Renal cortex interstitium (tissue), 15 donors: ENCODE measurements at places on chromosomes 2 and 18.
A peak's percentile ranks its signal among the peaks of the same experiment; 100 is the strongest.

DNA sequence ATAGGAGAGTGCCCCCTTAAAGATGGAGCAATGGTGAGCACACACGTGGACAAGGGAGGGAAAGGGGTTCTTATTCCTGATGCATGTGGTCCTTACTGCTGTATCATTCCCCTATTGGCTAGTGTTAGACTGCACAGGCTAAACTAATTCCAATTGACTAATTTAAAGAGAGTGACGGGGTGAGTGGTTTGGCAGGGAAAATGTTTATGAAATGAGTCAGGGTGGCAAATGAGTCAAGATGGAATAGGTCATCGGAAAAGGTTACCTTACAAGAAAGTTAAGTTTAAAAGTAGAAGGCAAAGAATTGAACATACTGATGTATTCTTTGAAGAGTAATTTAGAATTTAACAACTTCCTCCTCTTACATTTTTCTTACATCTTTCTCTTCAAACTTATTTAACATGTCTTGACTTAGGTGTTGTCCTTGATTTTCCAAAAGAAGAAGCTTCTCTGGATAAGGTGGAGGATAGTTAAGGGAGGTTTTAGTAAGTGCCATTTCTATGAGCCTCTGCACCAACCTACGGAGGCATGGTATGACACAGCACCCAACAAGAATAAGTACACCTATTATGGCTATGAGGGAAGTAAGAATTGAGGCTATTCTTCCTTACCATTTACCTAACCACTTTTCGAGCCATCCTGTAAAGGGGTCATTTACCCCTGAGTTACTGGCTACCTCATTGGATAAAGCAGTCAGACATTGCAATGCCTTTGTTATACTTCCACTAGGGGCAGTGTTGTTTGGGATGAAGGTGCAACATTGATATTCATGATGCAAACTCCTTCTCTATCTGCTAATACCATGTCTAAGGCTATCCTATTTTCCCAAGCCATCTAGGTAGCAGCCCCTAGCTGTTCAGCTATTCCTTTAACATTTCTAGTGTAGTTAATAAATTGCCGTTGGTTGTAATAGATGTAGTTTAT, 1345.8 kb upstream of the LRRTM1 start:
- DNase-seq, result no peak

GRCh38 chr18:24388957-24389356, 8.7 kb downstream of the OSBPL1A start:
- no peak for DNase-seq

DNA sequence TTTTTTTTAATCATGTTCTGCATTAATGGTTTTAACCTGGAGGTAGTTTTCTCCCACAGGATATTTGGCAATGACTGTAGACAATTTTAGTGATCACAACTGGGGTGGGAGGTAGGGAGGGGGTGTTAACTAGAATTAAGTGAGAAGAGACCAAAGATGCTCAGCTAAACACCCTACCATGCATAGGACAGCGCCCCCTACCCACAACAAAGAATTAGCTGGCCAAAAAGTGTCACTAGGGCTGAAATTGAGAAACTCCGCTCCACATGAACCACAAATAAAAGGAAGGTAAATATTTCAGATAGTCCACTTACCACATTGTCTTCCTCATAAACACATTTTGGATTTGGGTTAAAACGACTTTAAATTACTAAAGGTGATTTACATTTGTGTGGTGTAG, 942.6 kb downstream of the SUCLG1 start:
- DNase-seq, result no peak

- no peak for DNase-seq
Observed at GRCh38 chr2:59025157-59025757, 784.1 kb upstream of the FANCL start.

- no peak for DNase-seq
Observed at GRCh38 chr18:8860845-8861642, 155.7 kb downstream of the MTCL1 start.

- DNase-seq, result no peak
Observed at GRCh38 chr2:129847043-129847442, 132.4 kb upstream of the RAB6C start.

DNA sequence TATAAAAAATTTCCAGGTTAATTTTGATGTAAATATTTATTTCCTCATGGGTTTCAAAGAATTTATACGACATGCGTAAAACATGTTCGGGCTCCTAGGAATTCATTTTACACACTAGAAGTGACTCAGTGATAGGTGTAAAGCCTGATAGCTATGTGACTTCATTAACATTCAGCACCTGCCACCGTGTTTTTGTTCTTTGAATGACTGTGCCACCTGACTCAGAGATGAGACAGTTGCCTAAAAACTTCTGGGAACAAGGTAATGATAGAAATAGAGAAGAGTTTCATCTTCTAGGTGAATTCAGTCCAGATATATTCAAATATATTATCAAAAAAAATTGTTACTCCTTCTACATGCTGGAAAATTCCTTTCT, 10.0 kb downstream of the IL1R2 start:
- DNase-seq, result no peak

DNA sequence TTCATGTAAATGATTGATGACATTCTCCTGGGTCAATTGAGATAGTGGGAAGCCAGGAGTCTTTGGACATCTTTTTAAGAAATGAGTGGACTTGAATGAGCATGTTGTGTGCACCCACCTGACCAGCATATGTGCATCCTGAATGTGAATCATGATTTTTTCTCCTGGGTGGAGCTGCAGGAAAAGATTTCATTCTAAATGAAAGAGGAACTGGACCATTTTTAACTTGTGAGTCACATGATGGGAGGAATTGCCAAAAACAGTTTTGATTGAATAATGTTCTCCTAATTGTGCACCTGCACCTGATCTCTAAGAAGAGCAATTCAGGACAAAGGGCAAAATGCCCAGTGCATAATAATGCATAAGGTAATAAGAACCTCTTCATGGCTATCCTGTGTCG, 32.3 kb downstream of the COPS8 start:
- DNase-seq, result no peak

DNA sequence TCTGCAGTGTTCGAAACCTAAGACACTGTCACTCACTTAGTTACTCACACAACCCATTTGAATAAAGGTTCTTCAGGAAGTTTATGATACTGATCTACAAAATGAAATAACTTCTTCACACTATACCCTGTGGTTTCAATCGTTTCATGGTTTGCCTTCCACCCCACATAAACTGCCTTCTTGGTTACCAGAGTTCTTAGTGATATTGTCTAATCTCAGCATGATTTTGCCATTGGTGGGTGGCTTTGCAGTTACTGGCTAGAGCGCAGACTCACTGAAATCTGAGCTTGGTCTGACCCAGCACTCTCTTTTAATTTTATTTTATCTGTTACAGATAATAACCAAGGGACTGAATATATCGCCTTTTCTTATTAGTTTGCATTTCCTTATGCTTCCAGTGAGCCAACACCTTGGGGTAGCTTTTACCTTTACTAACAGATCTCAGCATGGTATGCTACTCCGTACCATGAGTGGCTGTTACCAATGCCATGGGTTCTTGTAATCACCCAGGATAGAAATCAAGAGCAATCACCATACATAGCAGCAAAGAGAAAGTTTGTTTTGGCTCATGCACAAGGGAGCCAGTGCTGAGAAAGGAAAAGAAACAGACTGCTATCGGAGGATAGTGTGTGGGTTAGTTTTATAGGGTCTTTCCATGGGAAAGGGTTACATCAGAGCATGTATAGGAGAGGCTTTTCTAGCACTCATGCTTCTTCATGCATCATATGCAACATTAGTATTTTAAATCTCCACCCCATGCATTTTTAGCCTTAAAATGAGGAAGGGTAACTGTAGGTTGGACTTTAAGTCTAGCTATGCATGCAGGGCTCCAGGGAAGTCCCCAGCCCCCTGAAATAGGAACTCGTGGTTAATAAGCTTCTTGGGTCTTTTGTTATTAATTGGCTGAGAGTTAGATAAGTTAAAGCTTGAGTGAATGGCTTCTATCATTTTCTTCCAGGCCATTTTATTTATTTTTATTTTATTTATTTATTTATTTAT, 33.3 kb downstream of the ANXA4 start:
- DNase-seq, result no peak

- DNase-seq, result no peak
Observed at GRCh38 chr2:178800510-178800909, 6.7 kb downstream of the TTN start.

DNA sequence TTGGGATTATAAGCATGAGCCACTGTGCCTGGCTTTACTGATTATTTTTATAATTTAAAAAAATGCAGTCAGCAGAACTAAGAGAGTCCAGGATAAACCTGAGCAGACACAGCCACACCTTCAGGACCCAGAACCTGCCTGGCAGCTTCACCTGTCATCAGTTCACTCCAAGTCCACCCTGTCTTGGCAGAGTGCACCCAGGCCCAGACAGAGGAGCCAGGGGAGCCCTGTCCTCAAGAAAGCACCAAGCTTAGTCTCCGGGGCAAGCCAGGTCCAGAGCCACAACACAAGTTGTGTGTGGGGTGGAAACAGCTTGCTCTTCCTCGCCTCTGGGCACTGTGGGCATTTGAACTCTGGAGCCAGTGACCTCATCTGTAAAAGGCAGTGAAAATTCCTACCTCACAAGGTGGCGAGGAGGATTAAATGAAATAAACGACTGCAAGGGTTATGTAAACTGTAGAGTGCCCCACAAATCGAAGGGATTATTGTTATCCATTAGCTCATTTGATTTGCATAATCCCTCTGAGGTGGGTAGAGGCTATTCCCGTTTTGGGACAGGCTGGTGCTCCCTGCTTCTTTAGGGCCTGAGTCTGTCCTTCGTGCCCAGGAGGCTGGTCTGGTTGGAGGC, 24.7 kb downstream of the MYCN start:
- DNase-seq, result no peak

GRCh38 chr2:149857344-149857743, 269.8 kb upstream of the MMADHC start:
- DNase-seq, result no peak

DNA sequence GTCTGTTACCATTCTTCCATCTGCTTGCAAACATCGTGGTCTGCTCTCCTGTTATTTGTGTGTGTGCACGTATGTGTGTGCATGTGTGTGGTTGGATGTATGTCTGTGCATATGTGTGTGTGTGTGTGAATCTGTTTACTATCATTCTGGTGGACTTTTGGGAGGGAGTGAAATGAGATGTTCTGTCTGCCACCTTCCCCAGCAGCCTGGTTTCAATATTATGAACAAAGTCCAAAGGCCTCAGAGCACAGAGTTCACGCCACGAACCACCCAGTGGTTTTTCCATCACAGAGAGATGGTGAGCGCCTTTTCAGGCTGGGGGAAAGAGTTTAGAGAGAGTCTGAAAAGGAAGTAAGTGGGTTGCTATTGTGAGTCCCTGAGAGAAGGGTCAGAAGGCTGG, 67.1 kb upstream of the YWHAQ start:
- DNase-seq, result no peak

- peak; percentile 52 for DNase-seq
Observed at GRCh38 chr2:148130581-148130980, 109.7 kb downstream of the MBD5 start.

DNA sequence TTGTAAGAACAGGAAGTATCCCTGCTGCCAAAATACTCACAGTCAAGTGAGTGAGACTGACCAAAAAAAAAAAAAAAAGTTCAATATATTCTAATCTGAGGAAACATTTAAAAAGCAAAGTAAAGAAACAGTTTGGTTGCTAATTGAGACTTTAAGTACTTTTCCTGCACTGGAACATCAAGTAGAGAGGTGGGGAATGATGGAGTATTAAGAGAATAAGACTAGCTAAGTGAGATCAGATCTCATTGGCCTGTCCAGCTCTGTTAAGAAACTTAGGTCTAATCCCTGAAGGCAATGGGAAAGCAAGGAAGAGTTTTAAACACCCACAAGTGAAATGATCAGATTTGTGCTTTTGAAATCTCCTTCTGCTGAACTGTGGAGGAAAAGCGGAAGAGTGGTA, 27.8 kb upstream of the MAP4K3 start:
- no peak for DNase-seq

DNA sequence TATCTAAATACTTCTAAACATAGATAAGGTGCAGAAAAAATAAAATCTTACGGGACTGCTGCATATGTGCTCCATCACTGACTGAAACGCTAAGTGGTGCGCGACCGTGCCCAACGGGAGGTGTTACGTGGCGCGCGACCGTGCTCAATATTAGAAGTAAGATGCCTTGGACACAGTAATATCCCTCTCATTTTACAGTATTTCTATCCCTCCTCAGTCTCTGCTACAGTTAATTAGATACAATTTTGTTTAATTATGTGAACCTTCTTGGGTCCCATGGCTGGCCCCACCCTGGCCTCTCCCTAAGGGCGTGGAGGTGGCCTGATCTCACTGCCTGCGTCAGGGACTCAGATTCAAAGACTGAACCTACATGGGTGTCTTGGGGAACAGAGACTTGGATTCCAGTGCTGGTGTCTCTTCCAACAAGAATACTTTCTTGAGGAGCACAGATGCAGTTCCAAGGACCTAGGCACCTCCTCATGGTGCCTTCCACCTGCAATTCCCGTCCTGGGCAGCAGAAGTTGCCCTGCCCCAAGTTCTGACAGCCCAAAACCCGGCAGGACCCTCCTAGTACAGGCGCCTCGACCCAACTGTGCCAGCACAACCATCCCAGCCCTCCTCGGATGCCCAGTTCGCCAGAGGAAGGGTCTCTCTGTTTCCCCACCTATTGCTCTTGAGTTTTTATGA, 59.2 kb downstream of the PARD6G start:
- DNase-seq, result no peak

DNA sequence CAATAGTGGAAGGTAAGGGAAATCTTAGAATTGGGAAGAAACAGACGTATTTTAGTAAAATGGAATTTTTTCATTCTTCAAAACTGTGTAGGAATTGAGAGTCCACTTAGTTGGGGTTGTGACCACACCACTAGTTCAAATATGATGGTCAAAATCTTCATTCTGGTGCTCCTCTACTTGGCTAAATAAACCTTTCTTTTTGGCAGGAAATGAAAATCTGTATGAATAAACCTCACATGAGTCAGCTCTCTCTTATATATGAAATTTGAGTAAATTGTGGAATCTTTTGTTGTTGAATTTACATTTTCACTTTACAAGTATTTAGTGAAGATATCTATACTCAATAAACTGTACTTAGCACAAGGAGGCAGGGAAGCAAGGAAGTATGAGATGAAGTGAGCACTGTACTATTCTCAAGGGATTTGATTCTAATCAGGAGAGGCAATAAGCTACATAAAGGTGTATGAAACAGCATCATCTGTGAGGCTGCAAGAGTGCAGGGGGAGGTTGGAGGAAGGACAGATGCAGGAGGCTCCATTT, 20.5 kb downstream of the IL18R1 start:
- DNase-seq, result no peak

DNA sequence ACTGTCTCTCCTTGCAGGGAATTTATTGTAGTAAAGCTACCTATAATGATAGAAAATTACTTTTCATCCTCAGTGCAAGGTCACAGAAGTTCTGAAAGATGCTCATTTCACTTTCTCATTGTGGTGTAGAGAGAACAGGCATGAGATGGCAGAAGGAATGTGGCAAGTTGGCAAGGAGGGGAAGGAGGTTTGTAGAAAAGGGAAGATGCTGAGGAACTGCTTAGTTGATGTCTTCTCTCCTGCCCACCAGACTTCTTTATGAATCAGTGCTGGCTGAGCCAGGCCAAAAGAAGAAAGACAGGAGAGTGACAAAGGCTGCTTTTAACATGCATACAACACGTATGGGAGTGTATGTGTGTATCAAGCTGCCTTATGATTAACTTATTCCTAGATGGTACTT, 164.4 kb downstream of the PRPF40A start:
- no peak for DNase-seq

- no peak for DNase-seq
Observed at GRCh38 chr2:28632791-28633190, 118.8 kb upstream of the PPP1CB start.
